ENCODE measurements at places on chromosomes 11 and 22.

DNA sequence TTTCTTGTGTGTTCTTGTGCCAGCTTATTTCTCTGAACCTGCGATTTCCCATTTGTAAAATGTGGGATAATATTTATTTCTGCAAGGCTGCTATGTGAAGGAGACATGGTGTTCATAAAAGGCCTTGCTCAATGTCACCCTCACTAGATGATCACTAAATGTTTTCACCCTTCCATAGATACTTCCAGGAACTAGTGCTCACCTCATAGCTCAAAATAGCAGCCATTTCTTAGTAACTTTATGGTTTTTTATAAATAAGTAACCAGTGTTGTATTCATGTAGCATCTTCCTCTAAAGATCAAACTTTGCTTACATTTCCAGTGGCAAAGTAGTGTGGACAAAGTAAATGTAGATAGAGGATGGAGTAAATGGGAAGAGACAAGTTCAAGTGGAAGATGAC, 23.8 kb downstream of the SYTL2 start:
- no peak for DNase-seq

GRCh38 chr22:30270832-30271231, 4.2 kb upstream of the OSM start:
- no peak for DNase-seq

GRCh38 chr11:33463059-33463458, 205.9 kb downstream of the HIPK3 start:
- no peak for DNase-seq

GRCh38 chr11:121762820-121763219, 310.1 kb upstream of the SORL1-AS1 start:
- no peak for DNase-seq

DNA sequence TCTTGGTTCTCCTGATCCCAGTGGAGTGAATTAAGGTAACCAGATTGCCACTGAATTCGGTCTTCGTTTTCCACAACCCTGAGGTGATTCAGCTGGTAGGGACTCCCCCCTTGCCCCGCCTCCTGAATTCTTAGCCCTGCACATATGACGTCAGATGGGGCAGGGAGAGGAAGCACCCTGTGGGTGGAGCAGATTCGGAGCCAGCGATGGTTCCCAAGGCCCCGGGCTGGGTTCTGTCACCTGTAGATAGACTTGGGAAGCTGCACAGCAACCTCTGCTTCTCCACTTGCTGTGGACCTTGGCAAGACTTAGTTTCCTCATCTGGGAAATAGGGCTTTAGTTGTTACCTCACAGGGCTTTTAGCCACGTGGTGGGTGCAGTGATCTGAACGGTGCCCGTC, 67.8 kb downstream of the CTTN start:
- peak; percentile 25 for DNase-seq

DNA sequence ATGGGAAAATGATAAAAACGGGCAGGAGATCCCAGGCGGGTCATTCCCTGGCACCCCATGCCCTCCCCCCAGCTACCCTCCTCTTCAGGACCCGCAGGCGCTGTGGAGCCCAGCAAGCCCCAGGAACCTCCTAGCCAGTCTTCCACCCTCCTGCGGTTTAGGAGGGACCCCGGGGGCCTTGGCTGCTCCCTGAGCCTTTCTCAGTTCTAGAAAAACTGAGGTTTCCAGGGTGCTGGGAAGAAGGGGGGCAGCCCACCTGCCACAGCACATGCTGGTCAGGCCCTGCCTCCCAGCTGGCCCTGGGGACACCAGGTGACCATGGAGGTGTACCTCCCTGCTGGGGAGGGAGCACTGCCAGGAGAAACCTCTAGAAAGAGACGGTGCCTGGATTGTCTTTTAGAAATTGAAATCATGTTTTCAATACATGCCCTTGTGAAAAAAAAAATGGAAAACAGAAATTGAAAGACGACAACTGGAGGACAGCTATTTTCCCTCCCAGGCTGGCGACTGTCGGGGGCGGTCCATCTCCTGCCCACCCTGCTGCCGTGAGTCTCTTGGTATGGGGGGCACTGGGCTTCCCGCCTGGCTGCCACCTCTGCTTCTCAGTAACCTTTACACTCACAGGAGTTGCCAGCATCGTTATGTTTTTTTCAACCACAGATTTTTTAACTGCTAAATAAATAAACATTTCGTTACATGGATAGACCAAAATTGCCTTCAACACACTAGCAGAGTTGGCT, 398.5 kb downstream of the TBC1D22A start:
- no peak for DNase-seq

DNA sequence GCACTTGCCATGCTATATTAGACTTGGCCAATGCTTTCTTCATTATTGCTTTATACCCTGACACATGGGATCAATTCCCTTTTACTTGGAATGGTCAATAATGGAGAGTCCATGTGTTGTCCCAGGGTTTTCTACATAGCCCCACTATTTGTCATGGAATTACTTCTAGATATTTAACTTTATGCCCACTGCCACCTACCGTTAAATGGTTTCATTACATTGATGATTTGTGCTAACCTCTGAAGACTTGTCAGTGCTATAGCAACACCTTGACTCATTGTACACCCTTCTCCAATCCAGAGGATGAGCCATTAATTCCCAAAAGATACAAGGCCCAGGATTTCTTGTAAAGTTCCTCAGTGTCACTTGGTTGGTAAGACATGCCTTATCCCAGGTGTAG, 31.4 kb upstream of the SLC22A25 start:
- no peak for DNase-seq

- DNase-seq = no peak
These were observed 11.7 kb upstream of the KAT5 start for GRCh38 chr11:65700399-65700798.

DNA sequence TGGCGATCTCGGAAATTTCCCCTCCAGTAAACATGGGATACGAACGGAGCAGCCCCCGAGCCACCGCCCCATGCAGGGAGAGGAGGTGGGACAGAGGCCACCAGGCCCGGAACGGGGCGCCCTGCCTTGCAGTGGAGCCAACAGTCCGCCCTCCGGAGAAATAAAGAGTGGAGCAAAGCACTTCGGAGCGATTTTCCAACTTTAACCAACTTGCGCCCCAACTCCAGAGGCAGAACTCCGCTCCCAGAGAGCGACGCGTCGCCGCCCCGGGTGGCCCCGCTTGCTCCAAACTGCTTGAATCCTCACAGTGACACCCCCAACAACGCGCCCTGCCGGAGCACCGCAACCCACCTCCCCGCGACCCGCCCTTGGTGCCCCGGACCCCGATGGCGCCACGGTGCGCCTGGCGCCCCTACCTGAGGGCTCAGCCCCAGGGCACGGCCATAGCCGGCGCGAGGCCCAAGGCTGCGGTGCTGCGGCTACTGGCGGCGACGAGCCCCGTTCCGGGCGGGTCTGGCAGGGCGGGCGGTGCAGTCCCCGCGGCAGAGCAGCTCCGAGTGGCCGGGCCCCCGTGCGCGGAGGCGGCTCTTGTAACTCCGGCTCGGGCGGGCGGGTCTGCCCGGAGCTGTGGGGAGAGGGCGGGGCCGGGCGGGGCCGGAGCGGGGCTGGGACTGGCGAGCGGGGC, at the start of gene AHNAK:
Gene AHNAK (minus strand): TSS at position 563 of the 685 bp plus-strand sequence. CDS start 10,708 bp downstream, outside the sequence.
- peak; percentile 70 for DNase-seq

- DNase-seq = no peak
These were observed 615 bp downstream of the STT3A start for GRCh38 chr11:125593114-125593820.

GRCh38 chr11:64750361-64751054, 6.6 kb upstream of the RASGRP2 start:
- DNase-seq = no peak

- no peak for DNase-seq
These were observed 27.2 kb downstream of the GVQW3 start for GRCh38 chr11:76408171-76408965.

- DNase-seq = no peak
These were observed at the start of gene SLC17A6 for GRCh38 chr11:22337596-22338485. SLC17A6 (plus strand) TSS chr11:22338381; CDS start chr11:22338534, 153 bp downstream.

DNA sequence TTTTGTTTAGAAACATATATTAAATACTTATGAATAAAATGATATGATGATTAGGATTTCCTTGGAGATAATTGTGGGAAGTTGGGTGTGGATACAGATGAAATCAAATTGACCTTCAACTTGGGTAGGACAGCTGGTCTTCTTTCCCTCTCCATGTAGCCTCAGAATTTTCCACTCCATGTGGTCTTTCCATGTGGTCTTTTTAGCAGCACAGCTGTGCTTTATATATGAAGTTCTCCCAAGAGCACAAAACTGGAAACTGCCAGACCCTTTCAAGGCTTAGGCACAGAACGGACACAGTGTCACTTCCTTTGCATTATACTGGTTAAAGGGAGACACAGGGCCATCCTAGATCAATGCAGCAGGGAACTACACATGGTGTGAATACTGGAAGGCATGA, 28.6 kb downstream of the FAM76B start:
- no peak for DNase-seq

GRCh38 chr11:2928605-2929530, at the start of gene PHLDA2:
PHLDA2 (minus strand) TSS chr11:2929420; CDS start chr11:2929364, 56 bp downstream.
- DNase-seq = peak; percentile 70

GRCh38 chr22:32618441-32619140, 144.0 kb downstream of the FBXO7 start:
- no peak for DNase-seq

GRCh38 chr11:77259641-77260040, 41.8 kb downstream of the GDPD4 start:
- DNase-seq = no peak

DNA sequence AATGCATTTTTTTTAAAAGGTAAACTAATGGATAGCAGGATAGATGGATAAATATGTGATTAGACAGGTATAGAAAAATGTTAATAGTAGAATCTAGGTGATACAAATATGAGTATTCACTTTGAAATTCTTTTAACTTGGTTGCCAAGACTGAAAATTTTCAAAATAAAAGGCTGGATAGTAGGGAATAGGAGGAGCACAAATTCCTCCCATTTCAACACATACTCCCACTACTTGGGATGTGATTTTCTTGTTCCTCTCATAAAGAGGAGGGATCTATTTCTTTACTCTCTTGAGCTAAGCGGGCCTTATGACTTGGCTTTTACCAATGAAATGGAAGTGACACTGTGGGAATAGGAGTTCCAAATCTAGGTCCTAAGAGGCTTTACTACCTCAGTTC, 35.9 kb downstream of the PIK3C2A start:
- DNase-seq = no peak

DNA sequence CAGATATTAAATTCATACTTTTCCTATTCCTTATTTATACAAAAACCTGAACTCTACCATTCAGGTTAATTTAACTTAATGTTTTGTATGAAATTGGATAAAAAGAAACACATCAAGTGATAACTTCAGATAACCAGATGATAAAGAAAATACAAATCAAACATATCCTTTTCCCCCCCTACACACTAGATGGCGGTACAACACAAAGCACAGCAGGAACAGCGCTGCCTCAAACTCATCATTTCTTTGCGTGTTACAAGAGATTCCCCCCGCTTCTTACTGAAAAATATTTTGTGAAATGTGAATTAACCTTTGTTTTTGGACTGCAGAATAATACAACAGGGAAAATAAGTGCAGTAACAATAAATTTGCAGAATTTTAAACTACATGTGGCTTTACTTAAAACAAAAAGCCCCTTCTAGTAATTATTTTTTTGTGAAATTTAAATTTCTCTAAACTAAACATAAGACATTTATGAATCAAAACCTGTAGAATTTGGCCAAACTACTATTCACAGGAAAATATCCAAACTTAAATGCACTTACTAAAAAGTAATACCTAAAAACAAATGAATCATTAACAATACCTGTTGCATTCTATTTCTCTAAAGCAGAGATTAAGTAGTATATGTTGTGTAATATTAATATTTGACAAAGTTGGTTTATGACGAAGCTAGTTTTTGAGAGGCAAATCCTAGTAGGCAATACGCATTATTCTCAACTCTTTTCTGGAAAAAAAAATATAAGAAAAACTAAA, 74.4 kb downstream of the ARHGAP32 start:
- peak; percentile 16 for DNase-seq

DNA sequence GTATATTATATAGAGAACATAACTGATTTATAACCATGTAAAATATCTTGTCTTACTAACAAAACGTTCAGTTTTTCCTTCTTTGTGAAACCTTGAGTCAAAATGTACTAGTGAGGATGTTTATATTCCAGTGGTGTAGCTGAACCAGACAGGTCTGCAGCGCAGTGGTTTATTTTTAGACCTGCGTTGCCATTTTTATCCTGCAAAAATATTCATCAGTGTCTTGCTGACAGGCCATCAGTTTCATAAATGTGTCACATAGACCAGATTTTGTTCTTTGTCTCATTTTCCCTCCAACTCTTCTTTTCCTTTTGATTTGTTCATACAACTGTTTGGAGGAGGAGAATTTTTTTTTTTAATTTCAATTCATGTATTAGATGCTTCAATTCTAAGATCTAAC, 43.1 kb downstream of the HSD17B12 start:
- DNase-seq = no peak

- DNase-seq = no peak
These were observed 9.8 kb downstream of the SCN4B start for GRCh38 chr11:118142809-118143208.

DNA sequence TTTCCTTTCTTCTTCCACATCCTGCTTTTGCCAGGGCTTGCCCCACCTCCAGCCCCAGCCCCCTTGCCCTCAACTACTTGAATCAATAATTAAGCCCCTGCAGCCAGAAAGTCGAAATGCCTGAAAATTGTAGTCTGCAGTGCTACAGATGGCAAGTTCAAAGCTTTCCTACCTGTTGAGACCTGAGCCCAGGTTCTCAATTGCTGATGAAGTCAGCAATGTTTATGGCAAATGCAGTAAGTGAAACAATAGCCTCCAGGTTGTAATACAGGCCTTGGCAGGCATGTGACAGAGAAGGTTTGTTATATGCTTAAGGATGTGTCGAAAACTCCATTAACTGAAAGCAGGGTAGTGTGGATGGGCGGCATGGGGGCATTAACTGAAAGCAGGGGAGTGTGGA, 181.1 kb upstream of the SESN3 start:
- DNase-seq = no peak

GRCh38 chr22:46535876-46536536, 1.4 kb downstream of the CELSR1 start:
- no peak for DNase-seq

DNA sequence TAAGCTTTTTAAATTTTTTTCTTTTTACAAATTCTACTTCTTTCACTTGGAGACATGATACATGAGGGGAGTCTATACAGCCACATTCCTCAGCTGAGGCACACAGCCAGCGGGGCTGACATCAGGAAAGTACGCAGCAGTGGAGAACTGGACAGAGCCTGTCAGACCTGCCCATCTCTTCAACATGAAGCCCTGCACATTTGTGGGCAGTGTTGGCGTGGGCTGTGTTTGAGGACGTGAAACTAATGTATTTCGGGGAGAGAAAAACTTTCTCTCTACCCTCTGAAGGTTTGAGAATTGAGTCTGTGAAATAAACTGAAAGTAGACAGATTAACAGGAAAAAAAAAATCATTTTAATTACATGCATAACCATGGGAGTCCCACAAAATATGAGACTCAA, 84.8 kb upstream of the HTATIP2 start:
- DNase-seq = no peak

- no peak for DNase-seq
These were observed 11.3 kb downstream of the MYBPC3 start for GRCh38 chr11:47340980-47341775.

- DNase-seq = no peak
These were observed 86.2 kb downstream of the CACNA1I start for GRCh38 chr22:39656495-39657490.

- no peak for DNase-seq
These were observed 111.8 kb downstream of the CCDC81 start for GRCh38 chr11:86486261-86487030.
